RWPE1 (cell line): ENCODE measurements at places on chromosomes 7 and 10.

DNA sequence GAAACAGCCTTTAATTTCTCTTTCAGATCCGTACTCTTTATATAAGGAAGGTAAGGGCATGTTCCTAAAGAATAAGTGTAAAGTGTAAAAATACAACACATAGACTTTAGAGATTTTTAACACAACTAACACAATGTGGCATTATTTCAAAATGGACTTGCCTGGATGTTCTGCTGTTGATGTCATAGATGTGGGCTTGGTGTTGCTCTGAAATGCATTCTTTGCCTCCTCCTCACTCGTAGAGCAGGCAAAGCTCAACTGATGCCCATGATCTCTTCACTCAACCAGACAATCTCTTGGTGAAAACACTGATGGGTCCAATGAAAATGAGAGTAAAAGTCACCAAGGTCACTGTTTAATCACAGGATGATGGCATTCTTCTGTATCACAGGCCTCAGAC, 174.2 kb upstream of the TCERG1L start:
- no peak for DNase-seq

GRCh38 chr7:131544449-131545301, 11.8 kb downstream of the PODXL start:
- no peak for DNase-seq

DNA sequence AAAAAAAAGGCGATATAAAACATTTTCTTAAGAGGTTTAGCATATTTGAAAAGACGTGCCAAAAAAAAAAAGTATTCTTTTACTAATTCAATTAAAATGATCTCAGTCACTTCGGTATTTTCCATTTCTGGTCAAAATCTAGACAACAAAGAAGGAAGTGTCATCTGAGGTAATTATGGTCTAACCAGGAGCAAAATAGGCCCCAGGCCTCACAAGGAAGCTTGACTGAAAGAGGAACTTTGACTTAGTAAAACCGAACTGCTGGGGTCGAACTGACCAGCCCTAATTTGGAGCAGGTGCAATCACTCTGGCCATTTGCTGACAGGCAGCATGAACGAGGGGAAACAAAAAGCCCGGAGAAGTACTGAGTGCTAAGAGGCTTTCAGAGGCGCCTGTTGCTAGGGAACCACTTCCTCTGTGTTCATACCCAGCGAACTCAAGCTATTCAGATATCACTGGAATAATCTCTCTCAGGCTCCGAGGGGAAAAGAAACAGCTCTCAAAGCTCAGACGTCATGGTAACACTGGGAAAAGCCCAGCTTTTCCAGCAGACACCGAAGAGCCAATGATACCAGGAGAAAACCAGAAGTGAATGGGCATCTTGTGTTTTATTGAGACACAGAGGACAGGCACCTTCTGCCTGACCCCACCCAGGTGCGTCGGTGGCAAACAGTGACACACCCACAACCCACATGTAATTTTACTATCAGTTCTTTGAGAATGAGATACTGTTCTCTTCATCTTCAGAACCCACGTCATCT, 126.5 kb downstream of the FAM107B start:
- no peak for DNase-seq

DNA sequence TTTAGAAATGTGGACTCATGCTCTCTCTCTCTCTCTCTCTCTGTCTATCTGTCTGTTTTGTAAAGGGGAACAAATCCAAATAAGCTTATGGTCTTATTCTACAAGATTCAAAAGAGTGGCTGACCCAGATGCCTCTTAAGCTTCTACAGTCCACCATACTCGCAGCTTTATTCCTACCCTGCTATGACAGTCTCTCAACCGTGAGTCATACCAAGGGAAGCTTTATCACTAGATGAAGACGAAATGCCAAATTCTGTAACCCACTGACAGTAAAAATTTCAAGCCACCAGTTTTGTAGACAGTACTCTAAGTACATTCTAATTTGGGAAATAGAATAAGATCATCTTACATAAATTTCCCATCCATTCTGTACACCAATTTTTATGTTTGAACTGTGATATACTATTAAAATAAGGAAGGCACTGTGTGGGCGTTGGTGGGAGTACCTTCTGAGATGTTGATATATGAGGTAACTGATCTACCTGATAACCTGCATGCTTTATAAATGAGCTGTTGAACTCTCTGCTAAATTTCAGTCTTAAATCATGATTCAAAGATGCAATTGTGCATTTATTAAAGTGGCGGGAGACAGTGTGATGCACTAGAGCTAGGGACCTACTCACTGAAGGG, 153.2 kb downstream of the KLF6 start:
- no peak for DNase-seq
